Trophoblast cell (in vitro differentiated cells and primary cell): ENCODE measurements at places on chromosomes 12 and 14.

GRCh38 chr12:112906712-112907414, at the start of gene OAS1:
Gene OAS1, plus strand, starts transcription at chr12:112906962. Its CDS starts 78 bp downstream, at chr12:112907040.
- DNase-seq, result peak; percentile 30

- peak; percentile 97 for DNase-seq
Measured at GRCh38 chr12:121132601-121133481, at the start of gene P2RX7. Gene P2RX7, plus strand, starts transcription at chr12:121132876. Its CDS starts 95 bp downstream, at chr12:121132971.

GRCh38 chr12:13539051-13539450, 342.5 kb downstream of the EMP1 start:
- DNase-seq, result no peak

DNA sequence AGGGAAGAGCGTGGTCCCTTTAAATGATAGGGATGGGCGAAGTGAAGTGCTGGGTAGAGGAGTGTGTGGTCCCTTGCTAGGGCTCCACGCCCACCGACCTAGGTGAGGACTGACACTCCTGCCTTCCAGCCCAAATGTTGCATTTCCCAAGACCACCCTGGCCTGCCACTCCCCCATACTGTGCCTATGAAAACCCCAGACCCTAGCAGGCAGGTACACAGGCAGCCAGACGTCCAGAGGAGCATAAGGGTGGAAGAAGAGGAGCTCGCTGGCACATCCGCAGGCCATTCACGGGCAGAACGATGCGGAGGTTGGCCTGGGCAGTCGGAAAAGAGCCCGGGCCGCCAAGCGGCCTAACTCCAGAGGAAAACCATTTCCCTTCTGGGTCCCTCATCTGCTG, 817 bp upstream of the IPO8 start:
- DNase-seq, result no peak

DNA sequence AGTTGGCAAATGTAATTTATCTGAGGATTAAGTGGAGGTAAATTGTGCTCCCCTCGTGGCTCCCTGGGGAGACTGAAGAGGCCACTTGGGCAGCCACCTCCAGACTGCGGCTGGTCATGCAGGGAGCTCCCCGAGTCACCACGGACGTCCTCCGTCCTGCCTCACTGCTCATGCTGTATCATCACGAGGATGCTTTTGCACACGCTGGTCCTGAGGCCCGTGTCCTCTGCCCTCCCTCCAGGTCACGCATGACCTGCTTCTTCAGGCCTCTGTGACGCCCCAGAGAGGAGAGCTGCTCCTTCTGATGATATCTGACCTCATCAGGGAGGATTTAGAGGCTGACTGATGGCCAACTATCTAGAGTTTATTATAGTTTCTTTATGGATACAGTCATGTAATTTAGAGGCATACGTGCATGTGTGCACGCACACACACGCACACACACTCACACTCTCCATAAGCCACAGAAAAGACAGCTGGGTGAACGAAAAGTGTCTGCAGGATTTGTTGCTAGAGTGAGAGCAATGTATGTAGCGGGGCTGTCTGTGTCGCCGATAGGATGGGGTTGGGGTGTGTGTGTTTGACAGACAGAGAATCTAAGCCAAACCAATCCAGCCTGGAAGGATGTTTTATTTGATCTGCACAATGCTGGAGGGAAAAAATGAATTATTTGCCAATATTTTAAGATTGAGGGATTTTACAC, 160.0 kb downstream of the ADGRD1 start:
- DNase-seq, result no peak

DNA sequence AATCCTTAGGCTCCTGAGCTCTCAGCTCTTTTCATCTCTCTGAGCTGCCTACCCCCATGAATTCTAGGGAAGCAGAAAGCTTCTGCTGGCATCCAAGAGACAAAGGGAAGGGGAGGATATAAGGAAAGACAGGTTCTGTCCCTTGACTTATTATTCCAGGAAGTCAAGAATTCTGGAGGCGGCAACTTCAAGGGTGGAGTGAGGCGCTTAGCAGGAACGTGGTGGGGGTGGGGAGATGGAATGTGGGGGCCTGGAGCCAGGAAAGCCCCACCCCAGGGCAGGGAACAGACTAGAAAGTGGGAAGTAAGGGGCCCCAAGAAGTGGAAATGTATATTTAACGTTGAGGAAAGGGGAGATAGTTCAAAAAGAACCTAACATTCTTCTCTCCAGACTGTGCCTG, 1.4 kb downstream of the CALCOCO1 start:
- DNase-seq, result no peak

GRCh38 chr14:91805659-91806058, 61.7 kb downstream of the TC2N start:
- DNase-seq, result no peak
